ENCODE measurements at places on chromosomes 11 and 22.

GRCh38 chr11:78808923-78809322 lies 234.3 kb upstream of the NARS2 start:
- DNase-seq: no peak

GRCh38 chr22:27679176-27679575 lies 122.4 kb downstream of the MN1 start:
- DNase-seq: no peak

- no peak for DNase-seq
Observed at GRCh38 chr11:44409558-44410236, 99.8 kb upstream of the ALX4 start.

- DNase-seq: no peak
Observed at GRCh38 chr11:79156031-79156430, 284.8 kb downstream of the TENM4 start.

DNA sequence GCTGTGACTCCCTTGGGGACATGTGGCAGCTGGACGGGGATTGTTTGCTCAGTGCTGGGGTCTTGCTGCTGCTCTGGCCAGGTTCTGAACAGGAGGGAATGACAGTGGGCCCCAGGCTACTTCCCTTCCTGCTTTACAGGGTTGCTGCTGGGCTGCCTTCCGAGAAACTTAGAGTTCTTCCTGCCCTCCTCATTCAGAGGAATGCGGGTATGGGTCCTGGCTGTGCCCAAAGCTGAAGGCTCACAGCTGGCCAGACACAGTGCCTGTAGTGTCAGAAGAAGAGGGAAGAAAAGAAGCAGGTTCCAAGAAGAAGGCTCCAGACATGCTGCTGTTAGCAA lies 108.3 kb upstream of the PARVA start:
- no peak for DNase-seq

- no peak for DNase-seq
Observed at GRCh38 chr22:42064629-42065028, 6.0 kb downstream of the NAGA start.

DNA sequence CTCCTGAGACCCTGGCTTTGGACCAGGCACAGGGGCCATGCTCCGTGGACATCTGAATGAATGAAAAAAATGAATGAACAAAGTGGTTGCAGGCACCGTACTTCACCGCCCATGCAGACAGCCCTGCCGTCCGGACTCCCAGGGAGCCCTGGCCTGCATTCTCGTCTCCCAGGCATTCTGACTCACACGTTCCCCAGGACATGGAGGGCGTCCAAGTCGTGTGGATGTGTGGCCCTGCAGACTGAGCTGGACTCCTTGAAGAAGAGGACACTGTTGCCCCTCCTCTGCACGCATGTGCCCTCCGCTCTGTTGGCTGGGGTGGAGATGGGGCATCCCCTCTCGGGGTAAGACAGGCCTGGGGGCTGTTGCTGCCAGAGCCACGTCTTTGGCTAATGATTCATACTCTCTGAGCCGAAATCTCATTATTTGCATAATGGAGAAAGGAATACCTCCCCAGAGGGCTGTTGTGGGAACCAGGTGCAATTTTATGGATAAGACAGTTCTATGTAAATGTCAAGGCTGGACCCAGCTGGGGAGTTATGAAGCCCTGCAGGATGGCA lies 49.7 kb downstream of the RTL6 start:
- DNase-seq: no peak

DNA sequence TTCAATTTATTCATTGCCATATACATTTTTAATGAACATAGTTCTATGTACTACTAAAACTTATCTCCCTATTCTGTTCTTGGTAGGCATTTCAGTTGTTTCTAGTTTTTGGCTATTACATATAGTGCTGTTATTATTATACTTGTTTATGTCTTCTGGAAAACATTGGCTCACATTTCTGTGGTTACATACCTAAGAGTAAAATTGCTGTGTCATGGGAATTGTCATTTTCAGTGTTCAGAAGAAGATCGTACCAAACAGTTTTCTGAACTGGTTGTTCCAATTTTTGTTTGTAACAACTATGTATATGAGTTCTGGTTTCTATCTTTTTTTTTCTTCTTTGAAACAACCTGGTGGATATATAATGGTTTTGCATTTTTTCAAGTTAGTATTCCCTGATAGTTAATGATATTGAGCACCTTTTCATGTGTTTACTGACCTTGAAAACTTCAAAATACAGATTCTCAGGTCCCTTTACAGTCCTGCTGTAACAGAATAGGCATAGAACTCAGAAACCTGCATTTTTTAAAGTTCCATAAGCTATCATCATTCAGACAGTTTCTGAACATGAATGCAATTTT lies 230.7 kb downstream of the JRKL start:
- no peak for DNase-seq

DNA sequence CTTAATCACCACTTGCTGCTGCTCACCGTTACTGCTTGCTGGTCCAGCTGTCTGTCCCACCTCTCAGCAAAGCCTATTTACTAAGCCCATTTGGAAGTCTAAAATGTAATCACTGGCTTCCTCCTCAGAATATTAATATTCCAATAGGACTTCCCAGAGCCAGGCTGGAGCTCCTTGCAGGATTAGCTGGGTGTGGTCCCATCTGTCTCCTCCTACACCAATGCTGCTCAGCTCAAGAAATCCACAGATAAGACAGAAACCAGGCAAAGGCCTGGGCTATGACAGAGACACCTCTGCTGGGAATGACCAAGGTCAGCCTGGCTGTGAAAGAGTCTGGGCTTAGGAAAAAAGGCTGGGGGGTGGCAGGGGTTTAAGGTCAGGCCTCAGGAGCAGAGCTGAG lies 317.8 kb downstream of the BUD13 start:
- no peak for DNase-seq

DNA sequence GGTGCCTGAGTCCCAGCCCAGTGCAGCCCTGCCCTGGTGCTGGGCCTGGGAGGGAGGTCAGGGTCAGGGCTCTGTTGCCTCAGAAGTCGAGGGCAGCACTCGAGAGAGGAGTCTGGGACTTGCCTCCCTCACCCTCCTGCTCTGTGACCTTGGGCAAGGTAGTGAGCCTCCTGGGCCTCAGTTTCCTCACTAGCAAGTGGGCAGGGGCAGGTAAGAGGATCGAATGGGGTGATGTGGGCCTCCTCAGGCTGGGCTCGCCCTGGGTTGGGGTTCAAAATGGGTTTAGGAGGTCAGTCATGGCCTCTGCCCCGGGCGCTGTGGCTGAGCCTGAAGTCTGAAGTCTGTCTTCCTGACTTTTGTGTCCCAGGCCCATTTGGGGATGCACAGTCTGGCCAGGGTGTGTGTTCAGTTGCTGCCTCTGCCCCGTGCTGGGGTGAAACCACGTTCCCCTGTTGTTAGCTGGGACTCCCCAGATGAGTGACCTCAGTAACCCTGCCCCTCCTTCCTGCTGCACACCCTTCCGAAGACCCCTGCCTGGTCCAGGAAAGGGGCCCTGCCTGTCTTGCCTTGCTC lies 40.9 kb upstream of the CELSR1 start:
- DNase-seq: no peak

GRCh38 chr11:17736579-17736893 lies 2.0 kb downstream of the KCNC1 start:
- no peak for DNase-seq

GRCh38 chr11:92803391-92803790 lies 166.1 kb upstream of the MTNR1B start:
- no peak for DNase-seq

DNA sequence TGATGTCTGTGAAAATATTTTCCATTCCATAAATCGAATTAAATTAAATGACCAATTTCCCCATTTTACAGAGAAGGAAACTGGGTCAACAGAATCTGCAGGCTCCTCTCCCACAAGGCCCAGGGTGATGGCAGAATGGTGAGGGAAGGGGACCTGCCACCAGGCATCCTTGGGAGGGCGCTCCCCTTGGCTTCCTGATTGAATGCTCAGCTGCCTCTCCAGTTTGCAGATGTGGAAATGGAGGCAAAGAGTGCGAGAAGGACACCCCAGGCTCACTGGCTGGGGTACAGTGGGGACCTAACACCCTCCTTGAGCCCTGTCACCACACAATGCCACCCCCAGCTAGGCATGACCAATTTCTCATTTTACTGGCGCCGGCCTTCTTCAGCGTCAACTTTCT lies 28.5 kb upstream of the CSNK1E start:
- no peak for DNase-seq

DNA sequence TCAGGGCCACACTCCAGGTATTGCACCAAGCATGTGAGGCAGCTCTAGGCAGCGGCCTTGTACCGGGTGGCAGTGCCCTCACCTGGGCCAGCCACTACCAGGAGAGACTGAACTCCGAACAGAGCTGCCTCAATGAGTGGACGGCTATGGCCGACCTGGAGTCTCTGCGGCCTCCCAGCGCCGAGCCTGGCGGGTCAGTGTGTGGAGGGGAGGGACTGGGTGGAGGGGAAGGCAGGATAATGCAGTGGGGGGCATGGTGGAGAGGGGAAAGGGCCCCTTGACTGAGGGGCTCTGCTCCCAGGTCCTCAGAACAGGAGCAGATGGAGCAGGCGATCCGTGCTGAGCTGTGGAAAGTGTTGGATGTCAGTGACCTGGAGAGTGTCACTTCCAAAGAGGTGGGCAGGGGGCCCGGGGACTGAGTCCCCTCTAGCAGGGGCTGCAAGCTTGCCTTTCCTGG lies 4.2 kb downstream of the SSH3 start:
- DNase-seq: no peak

- peak; percentile 82 for DNase-seq
Observed at GRCh38 chr22:17171153-17172028, 12.3 kb upstream of the HDHD5 start.

- no peak for DNase-seq
Observed at GRCh38 chr11:1702506-1702905, 5.5 kb downstream of the KRTAP5-6 start.

DNA sequence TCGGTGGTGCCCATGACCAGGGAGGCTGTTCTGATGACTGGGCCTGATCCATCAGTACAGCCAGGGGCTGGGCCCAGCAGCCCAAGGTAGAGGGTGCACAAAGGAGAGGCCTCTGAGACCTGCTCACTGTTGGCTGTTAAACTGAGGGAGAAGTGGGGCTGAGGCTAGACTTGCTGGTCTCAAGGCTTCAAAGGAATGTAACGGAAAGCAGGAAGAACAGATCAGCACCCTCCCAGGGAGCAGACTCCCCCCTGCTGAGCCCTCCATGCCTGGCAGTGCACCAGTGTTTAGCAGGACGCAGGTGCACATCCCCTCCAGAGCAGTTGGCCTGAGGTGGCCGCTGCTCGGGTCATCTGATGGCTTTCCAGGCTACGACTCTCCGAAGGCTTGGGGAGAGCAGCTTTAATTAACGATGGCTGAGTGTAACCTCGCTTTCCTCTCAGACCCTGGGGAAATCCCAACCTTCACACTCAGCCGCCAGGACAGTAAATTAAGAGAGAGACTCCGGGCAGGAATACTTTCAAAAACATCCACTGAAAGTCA lies 255.7 kb upstream of the NARS2 start:
- no peak for DNase-seq

DNA sequence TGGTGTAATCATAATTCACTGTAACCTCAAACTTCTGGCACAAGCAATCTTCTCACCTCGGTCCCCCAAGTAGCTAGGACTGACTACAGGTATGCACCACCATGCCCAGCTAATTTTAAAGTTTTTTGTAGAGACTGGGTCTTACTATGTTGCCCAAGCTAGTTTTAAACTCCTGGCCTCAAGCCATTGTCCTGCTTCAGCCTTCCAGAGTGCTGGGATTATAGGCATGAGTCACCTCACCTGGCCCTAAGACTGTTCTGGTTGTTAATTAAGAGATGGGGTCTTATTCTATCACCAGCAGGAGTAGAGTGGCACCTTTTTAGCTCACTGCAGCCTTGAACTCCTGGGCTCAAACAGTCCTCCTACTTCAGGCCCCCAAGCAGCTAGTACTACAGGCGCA lies 52.0 kb upstream of the DEPDC7 start:
- DNase-seq: no peak

- no peak for DNase-seq
Observed at GRCh38 chr11:24679821-24680351, 183.0 kb downstream of the LUZP2 start.

DNA sequence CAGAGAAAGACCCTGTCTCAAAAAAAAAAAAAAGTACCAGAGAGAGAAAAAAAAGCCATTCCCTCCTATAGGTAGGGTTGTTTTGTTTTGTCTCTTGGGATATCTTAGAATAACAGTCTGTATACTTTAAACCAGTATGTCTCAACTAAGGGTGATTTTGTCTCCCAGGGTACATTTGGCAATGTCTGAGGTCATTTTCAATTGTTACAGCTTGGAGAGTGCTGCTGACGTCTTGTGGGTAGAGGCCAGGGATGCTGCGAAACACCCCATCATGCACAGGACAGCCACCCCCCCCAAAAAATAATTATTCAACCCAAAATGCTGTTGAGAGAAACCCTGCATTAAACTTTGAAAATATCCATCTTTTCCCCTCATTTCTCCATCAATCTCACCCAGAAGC lies 56.1 kb upstream of the CRTAM start:
- DNase-seq: no peak

- no peak for DNase-seq
Observed at GRCh38 chr11:9090488-9091043, 833 bp downstream of the SCUBE2 start.

GRCh38 chr22:28589102-28589750 lies 90.4 kb downstream of the TTC28 start:
- no peak for DNase-seq

GRCh38 chr22:23514322-23515038 lies 65.6 kb downstream of the IGLL1 start:
- DNase-seq: no peak

DNA sequence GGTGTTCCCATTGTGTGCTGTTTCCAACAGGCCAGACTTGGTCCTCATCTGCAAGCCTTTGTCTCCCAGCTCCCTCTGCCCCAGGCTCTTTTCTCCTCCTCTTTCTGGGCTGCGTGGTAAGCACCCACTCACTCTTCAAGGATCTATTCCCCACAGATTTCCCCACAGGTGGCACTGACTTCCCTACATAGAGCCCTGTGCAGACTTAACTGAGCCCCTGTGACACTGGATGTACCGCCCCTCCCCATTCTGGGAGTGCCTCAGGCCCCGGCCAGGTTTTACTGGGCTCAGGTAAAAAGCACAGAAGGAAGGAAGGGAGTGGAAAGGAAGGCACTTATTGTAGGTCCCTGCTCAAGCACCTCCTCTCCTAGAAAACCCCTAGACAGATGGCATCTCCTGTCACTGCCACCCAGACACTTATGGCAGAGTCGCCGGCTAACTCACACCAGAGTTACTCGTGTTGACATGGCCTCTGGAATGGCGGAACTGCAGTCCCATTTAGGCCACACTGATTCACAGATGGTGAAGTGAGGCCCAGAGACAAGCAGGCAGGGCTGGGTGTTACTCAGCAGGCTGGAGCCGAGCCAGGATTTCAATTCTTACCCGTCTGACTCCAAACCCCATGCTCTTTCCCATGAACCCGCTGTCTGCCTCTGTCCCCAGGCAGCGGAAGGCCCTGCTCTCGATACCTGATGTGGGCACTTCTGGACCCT lies 47.2 kb downstream of the LRRC32 start:
- DNase-seq: no peak

- no peak for DNase-seq
Observed at GRCh38 chr11:130076778-130077481, 7.2 kb downstream of the APLP2 start.

GRCh38 chr22:30782613-30783012 lies 87.9 kb downstream of the OSBP2 start:
- DNase-seq: no peak

Data from stimulated activated CD8-positive, alpha-beta memory T cell treated with anti-CD3 and anti-CD28 coated beads, Interleukin-15, amount 100 ng/mL, for 48 hours (primary cell).